H9 (cell line): ENCODE measurements at places on chromosomes 7 and 10. TPM values are rescaled to one million over a fixed set of nuclear protein-coding genes. Genes with fewer than 3 reads are reported as not detected.

The CTAGE4 gene
- 4.8 and 6.2 TPM in 2 replicates for total RNA-seq

The CYP2C18 gene
- total RNA-seq, result 0.09 TPM in 1 of 2 replicates, not detected in the other

The NOD1 gene
- 4.9 and 5.3 TPM in 2 replicates for total RNA-seq

The LIPK gene
- not detected in 2 replicates for total RNA-seq

The PON1 gene
- total RNA-seq, result 0.15 and 0.90 TPM in 2 replicates

The SLC26A5 gene
- 0.11 TPM in 1 of 2 replicates, not detected in the other for total RNA-seq

The GTF2IRD2 gene
- total RNA-seq, result 9.1 and 9.8 TPM in 2 replicates

- DNase-seq, result no peak
These were observed 43.3 kb upstream of the ANLN start for GRCh38 chr7:36346260-36346831.

GRCh38 chr10:77263700-77264099, 373.9 kb downstream of the KCNMA1 start:
- DNase-seq, result no peak

DNA sequence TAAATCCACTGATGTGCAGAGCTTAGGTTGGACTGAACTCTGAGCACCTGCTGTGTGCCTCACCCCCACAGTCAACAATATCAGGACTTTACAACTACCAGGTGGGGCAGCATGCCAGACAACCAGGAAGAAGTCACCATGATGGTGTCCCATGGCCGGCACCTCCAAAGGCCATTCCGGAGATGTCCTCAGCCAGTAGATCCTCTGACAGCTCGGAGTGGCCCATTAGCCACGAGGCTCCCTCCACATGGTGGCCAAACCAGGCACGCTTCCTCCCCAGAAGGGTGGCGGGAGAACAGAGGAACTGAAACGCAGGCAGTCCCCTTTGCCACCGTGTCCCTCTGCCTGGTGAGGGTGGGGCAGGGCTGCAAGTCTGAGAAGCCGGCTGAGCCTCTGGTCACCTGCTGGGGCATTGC, 390.0 kb downstream of the TNS3 start:
- no peak for DNase-seq

DNA sequence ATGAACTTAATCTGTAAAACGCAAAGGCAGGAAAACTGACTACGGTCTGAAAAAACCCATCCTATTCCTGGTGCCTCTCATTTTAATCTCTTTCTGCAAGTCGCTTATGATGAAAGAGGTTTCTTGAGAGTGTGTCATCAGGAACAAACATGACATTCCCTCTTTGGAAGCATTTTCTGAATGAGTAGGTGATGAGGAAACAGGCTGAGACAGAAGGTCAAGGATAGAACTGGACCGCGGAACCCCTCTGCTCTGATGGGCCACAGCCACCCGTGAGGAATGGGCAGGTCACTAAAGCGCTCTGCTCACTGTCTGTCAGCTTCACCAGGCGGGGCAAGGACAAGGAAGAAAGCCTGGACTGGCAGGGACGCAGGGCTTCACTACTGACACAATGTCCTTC, 28.6 kb downstream of the BEND7 start:
- DNase-seq, result no peak

GRCh38 chr10:17905491-17905890, 46.2 kb upstream of the SLC39A12 start:
- no peak for DNase-seq

DNA sequence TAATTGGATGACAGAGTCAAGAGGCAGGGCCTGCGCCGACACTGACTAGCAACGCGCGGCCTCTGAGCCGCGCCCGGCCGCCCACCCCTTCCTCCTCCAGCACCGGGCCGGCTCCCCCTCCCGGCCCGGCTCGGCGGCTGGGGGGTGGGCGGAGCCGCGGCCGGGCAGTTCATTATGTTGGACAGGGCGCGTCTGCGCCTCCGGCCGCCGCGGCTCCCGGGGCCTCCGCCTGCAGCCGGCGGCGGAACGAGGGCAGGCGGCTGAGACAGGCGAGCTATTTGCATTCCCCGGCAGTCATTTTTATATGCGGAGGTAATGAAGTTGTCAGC, 106.7 kb downstream of the SNX10 start:
- DNase-seq, result peak; percentile 63
